ENCODE measurements at places on chromosomes 5 and 9. TPM values are rescaled to one million over a fixed set of nuclear protein-coding genes. Genes with fewer than 3 reads are reported as not detected.

- no peak for DNase-seq
These were observed 20.9 kb downstream of the PCSK5 start for GRCh38 chr9:75911390-75911789.

- DNase-seq: no peak
These were observed 104.7 kb downstream of the FBXW11 start for GRCh38 chr5:171901764-171902163.

GRCh38 chr5:133240425-133241091 lies 188.7 kb downstream of the HSPA4 start:
- DNase-seq: no peak

GABRA6 gene
- not detected for total RNA-seq

GNA14 gene
- 64.9 TPM for total RNA-seq

FOXD1 gene
- total RNA-seq: not detected

All from transverse colon (tissue), 4 donors.